ENCODE measurements at places on chromosomes 5 and 9.

- DNase-seq, result no peak
Measured at GRCh38 chr9:111868475-111868874, 28.1 kb upstream of the UGCG start.

DNA sequence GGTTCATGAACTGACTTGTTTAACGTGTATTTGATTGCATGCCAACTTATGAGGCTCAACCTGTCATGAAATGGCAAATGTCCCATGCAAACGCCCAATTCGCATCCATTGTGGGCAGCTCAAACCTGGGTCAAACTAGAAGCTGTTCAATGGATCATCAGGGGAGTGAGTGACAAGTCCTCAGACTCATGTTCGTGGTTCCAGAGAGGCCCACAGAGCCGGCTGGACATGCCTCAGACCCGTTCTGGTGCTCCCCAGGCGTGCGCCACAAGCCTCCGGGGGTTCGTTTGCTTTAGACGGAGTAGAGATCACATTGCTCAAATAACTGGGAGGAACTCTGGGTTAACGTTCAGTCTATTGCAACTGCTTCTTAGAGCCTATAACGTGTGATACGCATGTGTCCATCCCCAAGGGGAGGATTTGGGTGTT is 15.0 kb downstream of the GFI1B start:
- no peak for DNase-seq

DNA sequence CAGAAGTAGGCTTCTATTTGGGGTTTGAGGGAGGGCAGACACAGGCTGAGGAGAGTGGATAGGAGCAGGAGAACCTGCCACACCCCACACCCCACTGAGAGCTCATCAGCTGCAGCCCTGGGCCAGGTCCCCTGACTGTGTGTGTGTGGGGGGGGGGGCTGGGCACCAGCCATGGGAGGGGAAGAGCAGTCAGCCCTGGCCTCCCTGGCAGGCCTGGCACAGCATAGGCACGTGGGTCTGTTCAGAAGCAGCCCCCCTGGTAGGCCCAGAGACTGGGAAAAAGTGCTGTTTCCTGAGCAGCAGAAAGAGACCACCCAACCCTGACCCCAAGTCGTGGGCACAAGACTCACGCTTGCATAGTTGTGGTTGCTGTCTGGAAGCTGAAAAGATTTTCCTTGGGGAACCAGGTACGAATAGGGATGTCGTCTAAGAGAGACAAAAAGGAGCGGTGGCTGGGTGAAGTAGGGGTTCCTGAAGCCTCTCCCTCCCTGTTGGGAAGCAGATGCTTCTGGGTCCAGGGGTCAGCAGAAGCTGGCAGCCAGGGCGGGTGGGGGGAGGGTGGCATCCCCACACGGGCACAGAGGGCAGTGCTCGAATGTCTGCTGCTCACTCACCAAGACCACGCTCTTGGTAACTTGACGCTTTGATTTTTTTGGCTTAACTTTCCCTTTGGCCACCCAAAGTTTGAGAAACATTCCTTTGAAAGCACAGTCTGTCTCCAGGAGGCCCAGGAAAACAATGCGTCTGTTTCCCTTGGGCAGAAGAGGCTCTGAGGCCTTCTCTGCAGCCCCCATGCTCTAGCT is 2.9 kb downstream of the NSMF start:
- no peak for DNase-seq

DNA sequence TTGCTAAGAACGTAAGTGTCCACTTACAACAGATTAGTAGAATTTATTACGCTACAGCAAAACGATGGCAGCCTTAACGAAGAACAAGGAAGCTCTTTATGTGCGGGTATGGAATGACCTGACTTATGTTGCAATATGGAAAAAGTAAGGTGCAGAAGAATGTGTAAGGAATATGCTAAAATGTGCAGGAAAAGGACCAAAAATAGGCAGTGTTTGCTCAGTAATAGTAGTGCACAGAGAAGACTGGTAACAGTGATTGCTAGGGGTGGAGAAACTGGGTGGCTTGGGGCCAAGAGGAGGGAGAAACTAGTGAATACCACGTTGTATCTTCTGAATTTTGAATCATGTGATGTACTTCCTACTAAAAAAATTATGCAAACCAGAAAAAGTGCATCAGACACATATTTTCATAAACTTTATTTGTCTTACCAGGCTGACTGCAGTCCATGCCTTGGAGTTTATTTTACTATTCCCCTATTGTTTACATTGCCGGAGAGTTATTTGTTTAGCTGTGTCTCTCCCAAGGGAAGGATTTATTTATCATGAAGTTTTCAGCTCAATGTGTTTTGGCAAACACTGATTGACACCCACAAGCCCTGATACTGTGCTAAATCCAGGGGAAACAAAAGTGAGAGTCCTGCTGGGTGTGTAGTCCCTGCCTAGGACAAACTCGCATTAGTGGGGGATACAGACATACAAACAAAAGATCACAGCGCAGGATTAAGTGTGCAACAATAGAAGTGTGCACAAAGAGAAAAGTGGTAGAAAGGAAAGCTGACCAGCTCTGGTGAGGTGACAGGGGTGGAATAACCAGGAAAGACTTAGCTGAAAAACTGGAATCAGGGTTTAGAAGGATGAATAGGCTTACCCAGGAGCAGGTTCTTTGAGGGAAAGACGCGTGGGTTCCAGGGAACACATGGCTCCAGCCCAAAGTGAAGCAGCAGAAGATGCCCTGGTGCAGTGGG is 34.0 kb upstream of the ZNF484 start:
- no peak for DNase-seq

DNA sequence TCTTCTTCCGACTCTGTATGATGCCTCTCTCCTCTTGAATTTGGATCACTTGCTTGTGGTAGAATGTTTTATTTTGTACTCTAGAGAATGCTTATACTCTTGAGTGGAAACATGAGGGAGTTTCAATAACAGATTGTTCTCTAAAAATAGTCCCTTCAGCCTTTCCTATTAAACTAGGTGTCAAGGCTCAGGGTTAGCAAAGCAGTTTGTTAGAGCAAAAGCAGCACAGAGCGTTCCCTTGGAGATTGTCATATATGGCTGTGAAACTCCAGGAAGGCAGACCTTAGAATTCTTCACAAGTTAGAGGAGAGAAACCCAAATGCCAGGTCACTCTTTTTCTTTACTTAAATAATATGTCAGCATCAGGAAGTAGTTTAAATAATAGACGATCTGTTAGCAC is 33.0 kb downstream of the MAMDC2 start:
- no peak for DNase-seq

DNA sequence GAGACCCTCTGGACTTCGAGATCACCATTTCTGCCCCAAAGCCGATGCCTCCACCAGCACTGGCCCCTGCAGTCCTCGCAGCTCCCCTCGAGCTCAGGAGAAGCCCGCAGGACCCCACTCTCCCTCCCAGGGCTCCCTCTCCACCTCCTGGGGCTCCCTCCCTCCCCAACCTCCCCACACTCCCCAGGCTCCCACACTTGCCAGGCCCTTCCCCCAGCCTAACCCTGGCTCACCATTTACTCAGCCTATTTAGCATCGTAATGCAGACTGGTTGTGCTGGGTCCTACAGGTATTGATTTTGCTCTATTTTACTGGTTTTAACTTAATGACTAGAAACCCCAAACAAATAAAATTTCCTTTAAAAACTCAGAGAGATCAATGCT is 23.7 kb upstream of the TMEM250 start:
- DNase-seq, result no peak

DNA sequence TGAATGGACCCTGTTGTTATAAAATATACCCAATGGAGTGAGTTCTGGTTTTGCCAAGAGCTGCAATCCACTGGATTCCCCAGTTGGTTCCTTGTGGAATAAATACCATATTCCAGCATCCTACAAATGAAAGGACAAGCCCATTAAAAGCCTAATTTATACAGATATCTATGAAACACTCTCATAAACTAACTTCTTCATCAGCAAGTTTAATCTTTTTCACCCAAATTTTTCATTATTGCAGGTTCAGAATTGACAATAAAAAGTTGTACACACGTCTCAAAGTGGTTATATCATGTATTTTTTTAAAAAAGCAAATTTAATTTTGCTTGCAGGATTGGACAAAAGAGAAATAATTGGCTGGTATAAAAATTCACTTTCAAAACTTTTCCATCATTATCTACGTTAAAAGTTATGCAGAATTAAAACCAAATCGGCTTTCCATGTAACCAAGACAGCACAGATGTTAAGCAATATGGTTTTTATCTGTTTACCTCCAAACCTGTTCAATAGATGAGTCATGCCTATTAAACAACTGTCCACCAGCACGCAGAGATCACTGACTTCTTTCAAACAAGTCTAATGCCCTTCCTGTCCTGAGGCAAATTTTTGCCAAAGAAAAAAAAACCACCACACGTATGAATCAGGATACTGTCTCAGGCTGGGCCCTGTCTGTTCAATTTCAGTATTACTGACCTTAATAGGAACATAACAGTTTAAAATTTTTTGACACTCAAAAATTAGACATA is 42.5 kb downstream of the CEMIP2 start:
- no peak for DNase-seq

DNA sequence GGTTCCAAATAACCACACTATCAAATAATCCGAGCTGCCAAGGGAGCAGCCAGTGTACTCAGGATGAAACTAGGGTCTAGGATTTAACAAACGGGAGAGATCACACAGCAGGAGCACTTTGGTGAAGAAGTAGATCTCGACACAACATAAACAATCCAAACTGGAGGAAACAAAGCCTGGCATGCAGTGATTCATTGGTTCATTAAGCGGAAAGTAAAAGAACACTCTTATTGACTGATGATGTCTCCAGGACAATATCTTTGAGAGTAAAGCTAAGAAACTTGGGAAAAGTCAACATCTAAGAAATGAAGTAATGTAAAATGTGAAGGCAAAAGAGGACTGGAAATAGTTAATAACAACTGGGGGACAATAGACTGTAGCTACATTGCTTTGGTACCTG is 1478.3 kb upstream of the CDH9 start:
- DNase-seq, result no peak

DNA sequence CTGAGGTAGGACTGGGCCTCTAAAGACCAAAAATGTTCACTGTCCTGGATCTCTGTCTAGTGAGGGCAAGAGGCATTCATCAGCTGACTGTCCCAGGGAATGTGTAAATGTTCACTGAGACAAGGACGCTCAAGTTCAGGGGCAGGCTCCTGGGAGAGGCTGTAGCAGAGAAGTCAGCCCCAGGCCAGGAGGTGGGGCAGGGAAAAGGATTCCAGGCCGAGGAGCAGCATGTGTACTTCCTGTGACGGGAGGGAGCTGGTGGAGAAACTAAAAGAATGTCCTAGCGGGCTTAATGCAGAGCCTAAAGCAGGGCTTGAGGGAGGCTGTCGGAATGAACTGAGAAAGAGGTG is 205.8 kb downstream of the GABBR2 start:
- no peak for DNase-seq

GRCh38 chr9:128068386-128069205 is 564 bp downstream of the SLC25A25 start:
- no peak for DNase-seq

DNA sequence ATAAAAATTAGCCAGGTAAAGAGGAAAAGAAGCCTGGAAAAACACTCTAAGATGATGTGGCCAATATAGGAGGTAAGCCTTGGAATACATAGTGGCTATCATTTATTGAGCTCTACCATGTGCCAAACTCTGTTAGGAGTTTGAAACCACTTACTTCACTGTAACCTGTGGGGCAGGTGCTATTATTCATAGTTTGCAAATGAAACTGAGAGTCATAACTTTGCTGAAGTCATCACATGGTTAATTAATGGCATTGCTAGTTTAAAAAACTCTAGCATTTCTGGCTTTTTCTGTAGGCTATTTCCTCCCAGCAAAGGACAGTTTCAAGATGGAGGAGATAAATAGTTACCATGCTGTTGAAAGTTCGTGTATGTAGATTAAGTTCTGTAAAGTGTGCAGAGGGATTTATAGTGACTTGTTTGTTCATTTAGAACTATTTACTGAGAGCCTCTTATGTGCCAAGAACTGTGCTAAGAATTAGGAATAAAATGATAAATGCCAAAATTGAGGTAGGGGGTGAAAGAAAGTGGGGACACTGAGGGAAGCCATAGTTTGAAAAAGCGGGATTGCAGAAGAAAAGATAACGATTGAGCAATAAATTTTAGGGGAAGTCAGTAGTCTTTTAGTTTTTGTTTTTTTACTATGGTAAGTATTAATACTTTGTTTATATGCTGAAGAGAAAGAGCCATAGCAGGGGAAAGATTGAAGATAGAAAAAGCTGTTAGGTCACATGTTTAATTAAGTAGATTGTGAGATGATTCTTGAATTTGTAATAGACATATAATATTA is 57.2 kb downstream of the WDR70 start:
- no peak for DNase-seq

DNA sequence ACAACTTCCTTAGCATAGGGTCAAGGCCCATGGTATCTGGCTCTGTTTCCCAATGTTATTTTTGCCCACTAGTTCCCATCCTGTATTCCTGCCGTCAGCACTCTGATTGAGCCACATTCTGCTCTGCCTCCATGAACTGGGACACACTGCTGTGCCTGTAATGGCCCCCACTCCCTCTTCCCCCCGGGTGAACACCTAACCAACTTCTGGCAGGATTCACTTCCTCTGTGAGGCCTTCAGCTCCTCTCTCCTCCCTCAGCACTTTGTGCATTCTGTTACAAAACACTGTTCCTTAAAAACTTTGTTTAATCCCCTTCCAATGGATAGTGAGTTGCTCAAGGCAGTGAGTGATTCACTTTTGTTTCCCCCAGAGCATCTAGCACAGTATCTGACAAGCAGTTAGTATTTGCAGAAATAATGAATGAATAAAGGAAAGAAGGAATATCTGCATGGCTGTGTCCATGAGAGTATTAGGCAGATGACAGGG is 183.6 kb downstream of the EFNA5 start:
- DNase-seq, result no peak

DNA sequence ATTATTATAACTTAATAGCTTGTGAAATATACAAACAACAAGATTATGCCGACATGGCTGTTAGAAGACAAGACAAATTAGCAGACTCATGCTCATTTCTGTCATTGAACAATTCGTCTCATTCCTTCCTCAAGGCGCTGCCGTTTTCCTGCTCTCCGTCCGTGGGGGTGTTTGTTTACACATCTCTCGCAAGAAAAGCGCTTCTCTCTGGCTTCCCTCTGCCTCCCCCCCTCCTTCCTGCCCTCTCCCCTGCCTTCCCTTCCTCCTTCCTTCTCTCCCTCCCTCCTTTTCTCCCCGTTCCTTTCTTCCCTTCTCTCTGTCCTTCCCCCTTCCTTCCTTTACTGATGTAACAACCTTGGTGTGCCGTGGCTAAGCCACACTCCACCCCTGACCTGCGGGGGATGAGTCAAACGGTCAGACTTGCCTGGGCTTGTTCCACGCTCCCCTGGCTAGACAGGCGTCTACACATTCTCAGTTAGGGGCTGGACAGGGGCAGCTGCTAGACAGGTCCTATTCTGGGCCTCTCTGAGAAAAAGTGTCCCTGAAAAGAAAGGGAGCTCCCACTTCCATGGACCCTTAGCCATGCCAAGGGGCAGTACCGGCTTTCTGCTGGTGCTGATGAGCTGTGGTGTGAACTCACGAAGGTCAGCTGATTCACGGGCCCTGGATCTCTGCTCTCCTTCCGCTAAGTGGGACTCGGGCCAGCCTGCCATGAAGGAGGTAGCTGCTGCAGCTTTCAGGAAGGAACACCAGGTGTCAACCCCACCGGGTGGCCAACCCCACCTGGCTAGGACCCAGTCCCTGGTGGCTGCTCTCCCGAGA is 32.0 kb upstream of the SPTLC1 start:
- DNase-seq, result no peak

GRCh38 chr5:60295423-60295822 is 401.9 kb upstream of the PDE4D start:
- no peak for DNase-seq

- peak; percentile 54 for DNase-seq
Measured at GRCh38 chr5:102681403-102681983, 73.6 kb upstream of the PAM start.

All from activated CD4-positive, alpha-beta T cell treated with anti-CD3 and anti-CD28 coated beads for 24 hours (primary cell).